ENCODE measurements at places on chromosomes 6 and 20. TPM values are rescaled to one million over a fixed set of nuclear protein-coding genes. Genes with fewer than 3 reads are reported as not detected.
A peak's percentile ranks its signal among the peaks of the same experiment; 100 is the strongest.

Gene CNBD2
- total RNA-seq, result 3.6 TPM

DNA sequence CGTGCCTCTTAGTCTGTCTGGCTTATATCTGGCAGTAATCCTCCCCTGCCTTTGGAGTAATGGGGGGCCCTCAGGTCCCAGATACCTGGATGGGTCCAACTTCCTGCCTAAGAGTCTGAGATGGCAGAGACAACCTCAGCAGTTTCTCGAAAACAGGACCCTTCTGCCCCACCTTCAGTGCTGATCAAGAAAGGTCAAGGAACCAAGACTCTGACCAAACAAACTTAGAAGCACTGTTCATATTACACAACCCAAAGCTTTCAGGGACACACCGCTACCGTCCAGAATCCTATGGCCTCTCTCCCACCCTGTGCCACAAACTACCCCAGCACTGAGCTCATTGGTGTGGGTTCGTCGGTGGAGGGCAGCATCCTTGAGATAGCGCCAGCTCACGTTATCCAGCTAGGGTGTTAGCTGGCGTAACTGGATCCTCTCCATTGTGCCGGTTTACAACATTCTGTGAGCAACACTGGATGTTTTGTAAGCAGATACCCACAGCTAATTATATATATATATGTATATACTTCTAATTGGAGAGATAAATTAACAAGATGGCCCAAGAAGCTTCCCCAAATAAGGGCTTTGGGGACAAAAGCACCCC is 7.6 kb upstream of the TMC2 start:
- DNase-seq, result no peak

Gene SYNJ2
- total RNA-seq, result 21.9 TPM

- DNase-seq, result no peak
Observed at GRCh38 chr20:32509639-32510066, 75.5 kb downstream of the NOL4L start.

- DNase-seq, result no peak
Observed at GRCh38 chr6:26597821-26598220, 1.1 kb downstream of the ABT1 start.

DNA sequence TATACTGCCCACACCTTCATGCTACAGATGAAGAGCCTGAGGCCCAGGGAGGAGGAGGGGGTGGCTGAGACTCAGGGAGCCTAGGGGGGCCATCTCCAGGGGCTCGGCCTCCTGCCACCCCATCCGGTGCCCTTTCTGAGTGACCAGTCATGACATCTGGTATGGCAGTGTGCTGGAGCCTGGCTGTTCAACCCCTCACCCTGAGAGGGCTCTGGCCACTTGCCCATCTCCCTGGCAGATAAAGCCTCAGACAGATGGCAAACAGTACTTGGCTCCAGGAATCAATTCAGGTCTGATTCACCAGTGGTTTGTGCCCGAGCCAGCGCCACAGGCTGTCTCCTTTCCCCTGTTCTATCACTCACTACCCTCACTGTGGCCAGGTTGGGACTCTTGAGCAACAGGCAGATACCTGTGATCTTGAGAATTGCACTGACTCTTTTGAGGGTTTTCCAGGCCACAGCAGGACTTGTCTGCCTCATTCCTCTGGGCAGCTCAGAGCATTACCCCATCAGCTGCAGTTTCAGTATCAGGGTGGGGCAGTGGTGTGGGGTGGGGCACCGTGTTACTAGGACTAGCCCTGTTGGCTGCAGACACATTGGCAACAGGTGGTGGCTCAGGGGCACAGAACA is 22.8 kb downstream of the SRSF3 start:
- peak; percentile 74 for DNase-seq

- no peak for DNase-seq
Observed at GRCh38 chr6:73393278-73393677, 1.4 kb upstream of the DDX43 start.

DNA sequence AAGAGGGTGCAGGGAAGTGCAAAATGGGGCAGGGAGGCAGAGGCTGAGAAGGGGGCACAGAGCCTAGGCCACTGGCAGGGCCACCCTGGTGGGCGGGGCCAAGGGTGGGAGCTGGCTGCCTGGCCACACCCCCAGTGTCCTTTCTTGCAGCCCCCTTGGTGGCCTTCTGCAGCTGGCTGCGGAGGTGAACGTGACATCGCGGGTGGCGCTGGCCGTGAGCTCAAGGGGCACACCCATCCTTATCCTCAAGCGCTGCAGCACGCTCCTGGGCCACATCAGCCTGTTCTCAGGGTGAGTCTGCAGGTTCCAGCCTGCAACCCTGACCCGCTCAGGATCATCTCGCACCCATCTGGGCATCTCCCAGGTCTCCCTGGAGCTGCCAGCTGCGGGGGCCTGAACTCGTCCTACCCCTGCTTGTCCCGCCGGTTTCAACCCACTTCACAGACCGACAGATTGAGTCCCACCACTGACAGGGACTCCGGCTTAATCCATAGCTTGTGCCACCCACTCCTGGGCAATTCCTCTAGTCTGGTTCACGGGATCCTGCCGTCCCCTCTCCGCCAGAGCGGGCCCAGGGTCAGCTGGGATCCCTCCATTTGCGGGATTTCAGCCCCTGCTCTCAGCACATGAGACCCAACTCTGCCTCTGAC is 6.2 kb downstream of the BPIFB3 start:
- DNase-seq, result no peak

Gene TSPYL4
- total RNA-seq, result 26.9 TPM

Gene ABRACL
- 9.8 TPM for total RNA-seq

Gene JPH2
- total RNA-seq, result 99.5 TPM

Gene SERPINB1
- total RNA-seq, result 23.0 TPM
